Islet precursor cell (in vitro differentiated cells): ENCODE measurements at places on chromosomes 16 and 17.

DNA sequence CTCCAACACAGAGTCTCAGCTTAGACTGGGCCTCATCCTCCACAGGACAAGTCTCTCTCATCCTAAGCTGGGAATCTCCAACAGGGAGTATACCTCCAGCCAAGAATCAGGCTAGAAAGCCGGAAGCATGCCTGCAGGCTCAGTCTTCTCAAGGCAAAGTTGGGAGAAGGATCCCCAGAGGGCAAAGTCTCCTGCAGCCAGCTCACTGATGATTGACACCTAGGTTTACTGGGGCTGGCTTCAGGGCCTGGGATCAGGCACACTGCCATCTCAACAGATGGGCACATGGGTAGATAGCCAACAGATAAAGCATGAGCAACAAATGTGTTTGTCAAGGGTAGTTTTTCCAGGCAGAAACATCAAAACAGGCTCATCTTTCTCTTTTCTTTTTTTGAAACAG lies 56.1 kb upstream of the TOX3 start:
- no peak for DNase-seq

- DNase-seq = no peak
Observed at GRCh38 chr17:8685381-8685780, 54.9 kb upstream of the MYH10 start.

- DNase-seq = no peak
Observed at GRCh38 chr17:8630227-8630801, at the start of gene MYH10. TSS of gene MYH10 (minus strand) at chr17:8630725. CDS start at chr17:8623246, 7,479 bp downstream.

DNA sequence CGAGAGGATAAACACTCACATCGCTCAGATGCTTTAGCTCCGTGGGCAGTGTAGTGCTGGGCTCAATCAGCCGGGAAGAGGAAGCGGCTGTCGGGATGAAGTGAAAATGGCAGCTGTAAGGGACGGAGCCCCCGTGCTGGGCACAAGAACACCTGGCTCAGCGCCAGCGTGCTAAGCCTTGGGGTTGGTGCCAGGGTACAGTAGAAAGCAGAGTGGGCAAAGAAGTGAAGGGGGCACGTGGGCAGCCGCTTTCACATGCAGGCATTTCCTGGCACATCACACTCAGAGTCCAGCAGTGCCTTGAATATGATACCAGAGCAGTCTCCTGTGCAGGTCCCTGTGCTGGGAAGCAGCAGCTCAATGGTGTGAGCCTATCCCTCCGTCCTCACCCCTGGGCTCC lies 51.1 kb upstream of the FOXF1 start:
- DNase-seq = no peak

DNA sequence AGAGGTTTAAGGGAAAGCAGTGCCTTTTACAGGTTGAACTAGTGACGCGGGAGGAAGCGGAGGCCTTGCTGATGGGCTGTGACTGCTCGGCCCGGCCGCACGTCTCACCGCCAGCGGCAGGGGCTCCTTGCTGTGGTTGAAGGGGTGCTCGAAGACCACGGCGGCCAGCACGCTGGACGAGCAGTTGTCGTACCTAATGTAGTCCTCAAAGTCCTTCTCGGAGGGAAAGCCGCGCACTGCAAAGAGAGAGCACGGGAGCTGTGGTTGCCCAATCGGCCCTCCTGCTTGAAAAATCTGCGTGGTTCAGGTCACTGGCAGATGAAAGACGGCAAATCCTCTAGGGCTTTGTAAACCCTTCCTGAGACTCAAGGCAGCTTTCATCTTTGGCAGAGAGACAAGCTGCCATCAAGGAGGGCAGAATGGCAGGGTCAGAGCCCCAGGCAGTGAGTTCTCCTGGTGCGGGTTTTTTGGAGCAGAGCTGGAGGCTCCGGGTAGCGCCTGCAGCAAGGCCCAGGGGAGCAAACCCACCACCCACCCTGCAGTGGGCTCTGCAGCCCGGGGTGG lies 16.1 kb downstream of the ABCA3 start:
- DNase-seq = no peak

- no peak for DNase-seq
Observed at GRCh38 chr16:49049644-49050043, 232.0 kb downstream of the CBLN1 start.

- no peak for DNase-seq
Observed at GRCh38 chr16:53370827-53371226, 63.4 kb upstream of the RBL2 start.

DNA sequence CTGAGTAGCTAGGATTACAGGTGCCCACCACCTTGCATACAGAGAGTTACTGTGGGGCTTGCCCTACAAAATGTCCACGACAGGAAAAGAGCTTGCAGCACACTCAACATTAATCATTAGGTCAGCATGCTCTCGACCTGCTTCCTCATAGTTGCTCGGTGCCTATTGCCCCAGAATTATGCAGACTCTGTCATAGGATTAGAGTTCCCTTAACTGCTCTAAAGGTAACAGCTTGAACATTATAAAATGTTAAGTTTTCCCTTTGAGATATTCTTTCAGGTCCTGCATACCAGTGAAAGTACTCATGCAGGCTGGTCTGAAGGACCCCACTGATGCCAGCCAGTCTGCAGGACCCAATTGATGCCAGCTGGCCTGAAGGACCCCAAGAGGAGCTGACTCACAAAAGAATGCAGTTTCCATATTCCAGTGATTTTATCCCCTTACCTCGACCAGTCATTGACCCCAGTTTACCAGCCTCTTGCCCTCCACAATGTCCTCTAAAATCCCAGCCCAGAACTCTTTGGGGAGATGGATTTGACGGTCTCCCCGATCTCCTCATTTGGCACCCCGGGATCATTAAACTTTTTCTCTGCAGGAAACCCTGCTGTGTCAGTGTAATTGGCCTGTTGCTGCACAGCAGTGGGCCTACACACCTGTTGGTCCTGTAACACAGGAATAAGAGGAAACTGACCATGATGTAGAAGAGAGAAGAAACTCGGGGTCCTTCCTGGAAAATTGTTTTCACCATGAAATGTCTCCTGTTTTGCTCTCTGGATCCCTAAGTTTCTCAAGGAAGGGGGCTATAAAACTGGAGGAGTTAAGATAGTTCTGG lies 10.6 kb downstream of the ICAM2 start:
- DNase-seq = no peak

GRCh38 chr16:14329727-14330350 lies 258.7 kb downstream of the MRTFB start:
- DNase-seq = no peak

DNA sequence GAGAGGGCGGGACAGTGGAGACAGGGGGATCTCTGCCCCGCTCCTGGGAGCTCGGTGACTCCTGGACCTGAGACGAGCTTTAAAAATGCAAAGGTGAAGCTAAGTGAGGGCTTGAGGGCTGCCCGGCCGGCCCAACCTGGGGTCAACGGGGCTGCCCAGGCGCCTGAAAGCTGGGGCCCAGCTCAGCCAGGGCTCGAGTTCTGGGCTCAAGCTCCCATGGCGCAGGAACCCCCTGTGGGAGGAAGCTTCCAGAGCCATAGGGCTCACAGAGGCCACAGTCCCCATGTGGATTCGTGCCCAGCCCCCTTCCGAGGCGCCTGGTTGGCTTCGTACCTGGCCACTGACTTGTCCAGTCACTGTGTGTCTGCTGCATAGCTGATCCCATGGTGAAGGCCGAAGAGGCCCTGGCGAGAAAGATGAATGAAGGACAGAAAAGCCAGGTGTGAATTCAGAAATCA lies 75.8 kb upstream of the GSE1 start:
- no peak for DNase-seq

DNA sequence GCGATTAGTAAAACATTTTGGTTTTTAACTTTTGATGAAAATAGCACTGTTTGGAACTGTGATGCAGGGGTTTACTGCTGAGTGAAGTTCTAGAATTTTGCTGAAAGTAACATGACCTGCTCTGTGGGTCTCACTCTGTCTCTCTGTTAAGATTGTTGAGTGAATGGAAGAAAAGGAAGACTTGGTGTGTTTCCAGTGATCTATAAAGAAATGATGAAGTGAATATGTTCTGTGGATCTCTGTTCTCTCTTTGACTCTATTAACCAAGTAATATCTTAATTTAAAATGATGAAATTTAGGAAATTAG lies 148.4 kb downstream of the PRKCA start:
- DNase-seq = no peak

- DNase-seq = no peak
Observed at GRCh38 chr17:82076785-82077591, 11.4 kb upstream of the DUS1L start.

- DNase-seq = no peak
Observed at GRCh38 chr16:82358606-82359221, 188.7 kb upstream of the MPHOSPH6 start.

DNA sequence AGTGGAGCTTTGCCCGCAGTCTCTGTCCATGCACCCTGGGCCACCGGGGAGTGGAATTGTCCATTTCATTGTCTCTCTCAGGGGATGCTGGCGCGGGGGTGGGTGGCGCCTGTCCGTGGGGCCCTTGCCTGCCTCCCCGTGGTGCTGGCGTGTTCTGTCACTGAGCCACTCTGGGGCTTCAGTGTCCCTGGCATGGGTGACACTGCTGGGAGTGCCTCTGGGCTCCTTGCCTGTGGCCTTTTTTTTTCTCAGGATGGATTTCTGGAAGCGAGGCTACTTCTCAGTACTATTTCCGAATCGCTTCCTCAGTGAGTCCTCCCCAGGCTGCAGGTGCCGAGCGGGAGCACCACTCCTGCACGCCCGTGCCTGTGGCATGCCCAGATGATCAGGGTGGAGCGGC lies 55.0 kb downstream of the PDPK1 start:
- no peak for DNase-seq

DNA sequence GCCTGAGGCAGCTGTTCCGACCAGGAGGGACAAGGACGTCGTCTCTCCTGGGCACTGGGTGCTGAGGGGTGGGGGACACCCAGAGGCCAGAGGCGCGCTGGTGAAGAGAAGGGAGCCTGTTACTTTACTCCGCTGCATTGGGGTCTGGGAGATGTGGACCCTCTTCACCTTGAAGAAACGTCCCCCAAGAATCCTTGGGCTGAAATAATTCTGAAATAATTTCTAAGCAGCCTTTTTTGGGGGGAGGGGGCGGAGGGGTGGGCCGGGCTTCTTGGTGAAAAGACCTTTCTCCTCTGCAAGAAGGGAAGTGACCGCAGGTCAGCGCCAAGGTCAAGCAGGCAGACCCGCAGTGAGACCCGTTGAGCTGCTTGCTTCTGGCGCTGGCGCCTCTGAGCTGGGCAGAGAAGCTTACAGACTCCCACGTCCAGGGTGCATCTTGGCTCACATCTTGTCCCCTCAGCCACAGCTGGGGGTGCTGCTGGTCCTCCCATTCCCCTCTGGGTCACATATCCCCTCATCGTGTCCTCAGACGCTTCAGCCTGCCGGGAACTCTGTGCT lies 1.1 kb downstream of the SYT17 start:
- DNase-seq = peak; percentile 67

DNA sequence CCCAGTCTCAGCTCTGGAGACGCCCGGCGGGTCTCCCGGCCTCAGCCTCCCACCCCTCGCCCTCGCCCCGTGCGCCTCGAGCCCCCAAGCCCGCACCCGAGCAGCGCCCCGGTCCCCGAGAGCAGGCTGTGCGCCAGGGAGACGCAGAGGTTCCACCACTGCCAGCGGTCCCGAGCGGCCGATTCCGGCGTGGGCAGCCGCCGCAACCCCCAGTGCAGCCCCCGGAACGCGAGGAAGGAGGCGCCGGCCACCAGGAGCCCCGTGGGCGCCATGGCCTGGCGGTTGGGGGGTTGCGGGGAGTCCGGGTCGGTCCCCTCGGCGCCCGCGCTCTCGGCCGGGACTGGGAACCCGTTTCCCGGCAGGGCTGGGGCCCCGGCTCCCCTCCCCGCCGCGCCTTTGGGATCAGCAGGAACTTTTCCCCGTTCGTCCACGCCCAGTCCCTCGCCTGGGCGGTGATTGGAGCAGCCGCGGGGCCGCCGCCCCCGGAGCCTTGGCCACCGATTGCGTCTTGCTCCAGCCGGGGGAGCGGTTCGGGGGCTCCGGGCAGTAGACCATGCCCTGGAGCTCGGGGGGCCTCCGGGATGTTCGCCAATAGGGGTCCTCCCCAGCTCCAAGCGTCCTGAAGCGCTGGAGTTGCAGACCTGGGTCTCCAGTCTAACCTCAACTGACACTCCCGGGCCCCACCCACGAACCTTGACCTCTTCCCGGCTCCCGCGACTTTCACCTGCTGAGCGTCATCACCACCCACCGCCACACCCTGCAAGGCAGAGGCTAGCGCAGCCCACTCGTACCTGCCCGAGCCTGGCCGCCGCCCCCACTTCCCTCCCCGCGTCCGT lies at the start of gene TLCD2:
TSS of gene TLCD2 (minus strand) at position 407 of the 836 bp plus-strand sequence. CDS start at position 272, 135 bp downstream.
- DNase-seq = peak; percentile 94

- no peak for DNase-seq
Observed at GRCh38 chr17:20153231-20153630, 144.1 kb downstream of the SPECC1 start.

GRCh38 chr17:17379197-17379991 lies 76.2 kb downstream of the NT5M start:
- DNase-seq = peak; percentile 84

GRCh38 chr17:33459078-33459940 lies 166.2 kb upstream of the ASIC2 start:
- peak; percentile 85 for DNase-seq

DNA sequence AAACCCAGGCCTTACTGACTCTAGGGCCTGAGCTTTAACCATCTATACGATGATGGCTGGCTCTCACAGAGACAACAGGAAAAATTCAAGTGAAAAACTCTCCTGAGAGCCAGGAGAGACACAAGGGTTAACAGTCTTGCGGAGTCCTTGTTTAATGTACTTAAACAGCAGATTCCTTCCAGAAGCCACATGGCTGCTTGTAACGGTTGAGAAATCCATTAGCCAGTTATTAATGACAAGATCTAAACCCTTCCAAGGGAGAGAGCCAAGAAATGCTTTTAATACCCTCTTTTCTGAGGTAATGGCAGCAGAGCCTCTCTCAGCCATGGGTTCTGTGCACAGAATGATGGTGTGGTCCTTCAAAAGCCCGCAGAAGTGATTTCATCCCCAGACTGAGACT lies 5.2 kb upstream of the ALDOA start:
- no peak for DNase-seq

GRCh38 chr17:1907909-1908698 lies 78.3 kb downstream of the RPA1 start:
- no peak for DNase-seq

DNA sequence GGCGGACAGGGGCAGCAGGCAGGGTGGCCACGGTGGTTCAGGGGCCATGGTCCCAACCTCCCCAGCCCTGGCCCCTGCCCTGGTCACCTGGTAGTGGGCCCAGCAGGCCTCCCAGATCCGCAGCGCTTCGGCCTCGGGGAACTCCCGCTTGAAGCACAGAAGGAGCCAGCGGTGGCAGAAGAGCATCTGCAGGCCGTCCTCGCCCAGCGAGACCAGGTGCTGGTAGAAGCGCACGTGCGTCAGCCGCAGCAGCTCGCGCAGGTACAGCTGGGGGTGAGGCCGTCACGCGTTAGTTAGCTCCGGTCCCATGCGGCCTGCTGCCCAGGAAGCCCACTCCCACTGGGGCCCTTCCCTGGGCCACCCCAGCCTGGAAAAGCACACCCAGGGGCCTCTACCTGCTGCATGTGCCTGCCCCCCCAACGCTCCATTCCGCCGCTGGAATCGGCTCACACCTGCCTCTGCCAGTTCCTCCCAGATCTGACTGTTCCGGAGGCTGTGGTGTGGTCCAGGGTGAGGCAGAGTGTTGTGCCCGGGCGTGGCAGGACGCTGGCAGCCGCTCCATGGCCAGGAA lies 90.8 kb downstream of the TBC1D16 start:
- peak; percentile 53 for DNase-seq

- no peak for DNase-seq
Observed at GRCh38 chr16:62615526-62615925, 579.3 kb upstream of the CDH8 start.

- peak; percentile 57 for DNase-seq
Observed at GRCh38 chr17:78966123-78966813, 13.5 kb downstream of the LGALS3BP start.

GRCh38 chr17:62064029-62064790 lies 868 bp downstream of the MED13 start:
- DNase-seq = no peak
